ENCODE measurements at places on chromosomes 4 and X.

DNA sequence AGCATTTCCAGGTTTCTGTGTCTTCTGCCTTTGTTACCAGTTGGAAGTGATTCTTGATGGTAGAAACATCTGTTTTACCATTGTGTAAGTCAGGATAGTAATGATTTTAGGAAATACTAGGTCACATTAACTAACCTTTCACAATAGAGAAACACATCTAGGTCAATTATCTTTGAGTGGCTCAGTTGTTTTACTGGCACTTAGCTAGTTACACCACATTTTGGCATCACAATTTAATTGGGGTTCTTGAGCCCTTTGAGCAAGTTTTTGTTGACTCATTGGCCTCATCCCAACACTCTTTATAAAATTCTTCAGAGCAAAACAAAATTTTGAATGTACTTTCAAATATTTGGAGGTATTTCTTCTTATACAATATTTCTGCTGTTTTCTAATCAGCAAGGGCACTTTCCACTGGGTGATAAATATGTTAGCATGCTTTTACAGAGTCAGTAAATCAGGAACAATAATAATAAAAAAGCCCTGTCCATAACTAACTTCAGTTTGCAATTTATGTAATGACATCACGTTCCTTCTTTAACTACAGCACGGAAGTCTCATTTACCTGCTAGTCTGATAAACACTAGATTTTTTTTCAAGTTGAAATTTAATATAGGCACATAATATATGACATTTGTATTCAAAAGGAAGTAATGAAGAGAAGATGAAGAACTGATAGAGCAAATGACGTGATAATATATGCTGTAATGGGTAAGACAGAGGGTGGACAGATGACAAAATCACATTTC lies 64.8 kb upstream of the GK2 start:
- DNase-seq: no peak

- DNase-seq: no peak
These were observed 777 bp upstream of the EOLA2 start for GRCh38 chrX:149938881-149939654.

DNA sequence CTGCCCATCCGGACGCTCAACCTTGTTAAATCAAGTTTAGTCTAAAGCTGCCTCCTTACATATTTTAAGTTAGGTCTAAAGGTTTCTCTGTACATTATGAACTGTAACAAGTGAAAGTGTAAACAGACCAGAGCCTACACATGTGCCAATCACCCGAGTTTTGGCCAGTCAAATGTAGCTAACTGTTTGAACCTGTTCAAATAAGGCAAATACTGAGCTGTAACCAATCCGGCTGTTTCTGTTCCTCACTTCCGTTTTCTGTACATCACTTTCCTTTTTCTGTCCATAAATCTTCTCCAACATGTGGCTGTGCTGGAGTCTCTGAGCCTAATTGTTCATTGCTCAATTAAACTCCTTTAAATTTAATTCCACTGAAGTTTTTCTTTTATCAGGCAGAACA lies 113.3 kb upstream of the SHISA3 start:
- no peak for DNase-seq

- DNase-seq: no peak
These were observed 209.8 kb upstream of the NDST4 start for GRCh38 chr4:115323106-115323707.
